ENCODE measurements at places on chromosomes 2 and 18.

DNA sequence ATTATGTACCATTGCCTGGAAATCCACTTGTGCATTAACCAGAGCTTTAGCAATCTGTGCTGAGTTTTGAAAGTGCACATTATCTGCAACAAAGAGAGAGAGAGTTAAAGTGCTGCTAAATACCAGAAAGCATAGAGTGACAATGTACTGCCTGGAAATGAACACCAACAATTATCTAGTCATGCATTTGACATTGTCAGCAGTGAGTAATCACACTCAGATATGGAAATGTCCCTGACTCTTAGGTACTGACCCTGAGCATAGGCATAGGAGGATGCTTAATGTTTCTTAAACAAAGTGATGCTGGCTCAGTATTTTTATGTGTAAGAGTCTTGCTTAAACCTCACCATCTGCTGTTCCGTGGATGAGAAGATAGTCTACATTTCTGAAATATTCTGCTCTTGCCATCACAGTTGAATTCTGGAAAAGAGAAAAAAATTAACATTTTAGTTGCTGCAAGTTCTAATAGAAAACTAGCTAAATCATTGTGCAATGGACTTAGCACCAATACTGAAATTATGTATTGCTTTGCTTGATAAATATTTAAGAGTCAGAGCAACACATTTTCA, 20.8 kb upstream of the GCG start:
- DNase-seq: no peak

- DNase-seq: no peak
These were observed 70.9 kb downstream of the ZEB2 start for GRCh38 chr2:144449028-144449406.

- no peak for DNase-seq
These were observed 7.6 kb upstream of the METTL21A start for GRCh38 chr2:207632575-207633493.

DNA sequence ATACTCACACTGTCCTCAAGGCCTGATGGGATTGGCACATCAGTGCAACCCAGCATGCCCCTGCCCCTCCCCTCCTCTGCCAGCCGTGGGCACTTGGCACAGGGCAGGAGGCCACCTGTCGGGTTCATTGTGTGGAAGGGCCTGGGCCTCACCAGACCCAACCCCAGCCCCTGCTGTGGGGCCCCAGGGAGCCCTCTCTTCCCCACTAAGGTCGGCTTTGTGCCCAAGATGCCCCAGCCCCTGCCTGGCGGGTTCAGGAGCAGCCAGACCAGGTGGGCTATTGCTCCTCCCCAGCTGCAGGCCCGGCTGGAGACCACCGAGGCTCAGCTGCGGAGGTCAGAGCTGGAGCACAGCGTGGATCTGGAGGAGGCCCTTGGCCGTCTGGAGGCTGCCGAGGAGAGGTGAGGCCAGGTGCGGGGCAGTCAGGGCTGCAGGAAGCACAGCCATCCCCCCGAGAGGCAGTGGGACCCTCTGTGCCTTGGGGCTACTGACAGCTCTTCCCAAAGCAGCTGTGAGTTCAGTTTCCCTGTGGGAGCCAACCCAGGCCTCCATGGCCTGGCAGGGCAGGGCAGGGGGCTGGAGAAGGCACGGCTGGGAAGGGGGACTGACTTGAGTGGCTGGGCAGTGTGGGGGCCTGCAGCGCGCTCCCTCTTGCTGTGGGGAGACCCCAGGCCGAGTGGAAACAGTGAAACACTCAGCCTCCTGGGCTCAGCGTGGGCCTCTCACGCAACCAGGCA, 16.3 kb downstream of the CROCC2 start:
- DNase-seq: no peak

DNA sequence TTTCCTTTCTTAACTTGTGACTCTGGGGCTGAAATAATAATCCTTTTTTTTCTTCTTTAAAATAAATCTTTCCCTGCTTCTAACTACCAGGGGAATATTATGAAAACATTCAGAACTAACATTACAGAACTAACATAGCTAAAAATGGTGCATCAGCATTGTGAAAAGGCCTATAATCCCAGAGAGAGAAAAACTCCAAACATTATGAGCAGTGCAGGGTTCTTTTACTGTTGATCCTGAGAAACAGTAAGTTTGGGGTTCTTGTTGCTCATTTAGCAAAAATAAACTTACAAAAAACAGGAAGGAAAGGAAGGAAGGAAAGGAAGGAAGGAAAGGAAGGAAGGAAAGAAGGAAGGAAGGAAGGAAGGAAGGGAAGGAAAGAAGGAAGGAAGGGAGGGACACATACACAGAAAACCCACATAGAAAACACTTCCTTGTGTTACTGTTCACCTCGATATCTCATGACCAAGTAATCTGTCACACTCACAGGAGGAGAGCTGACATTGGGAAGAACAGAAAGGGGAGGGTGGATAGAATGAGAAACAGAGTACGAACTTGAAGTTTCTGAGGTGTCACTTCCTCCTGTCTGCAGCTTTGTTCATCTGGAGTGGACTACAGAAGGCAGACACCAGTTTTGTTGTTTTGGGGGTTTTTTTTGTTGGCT, 18.4 kb upstream of the PIK3C3 start:
- no peak for DNase-seq

GRCh38 chr2:23412556-23413155, 27.7 kb downstream of the KLHL29 start:
- DNase-seq: no peak

- DNase-seq: no peak
These were observed 128.9 kb downstream of the WDSUB1 start for GRCh38 chr2:159157361-159158209.

Data from stimulated activated CD8-positive, alpha-beta memory T cell treated with anti-CD3 and anti-CD28 coated beads, Interleukin-7, amount 100 ng/mL, for 24 hours (primary cell).